ENCODE measurements at places on chromosomes 4 and X. TPM values are rescaled to one million over a fixed set of nuclear protein-coding genes. Genes with fewer than 3 reads are reported as not detected.

- DNase-seq = no peak
These were observed 76.6 kb downstream of the ITIH6 start for GRCh38 chrX:54721424-54721823.

- DNase-seq = no peak
These were observed 52.1 kb downstream of the XAGE2 start for GRCh38 chrX:52420824-52421443.

DNA sequence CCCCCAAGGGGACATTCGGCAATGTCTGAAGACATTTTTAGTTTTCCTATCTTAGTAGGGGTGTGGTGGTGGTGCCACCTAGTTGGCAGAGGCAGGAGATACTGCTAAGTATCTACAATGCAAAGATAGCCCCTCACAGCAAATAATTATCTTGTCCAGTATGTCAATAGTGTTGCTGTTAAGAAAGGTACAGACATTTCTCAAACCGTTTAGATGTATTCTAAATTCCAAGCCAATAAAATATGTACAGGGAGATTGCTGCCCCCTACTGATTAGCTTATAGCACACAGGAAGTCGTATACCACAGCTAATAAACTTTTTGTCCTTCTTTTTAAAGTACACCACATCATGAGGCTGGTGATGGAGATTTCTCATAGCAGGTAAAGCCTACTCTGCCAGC lies 260.5 kb downstream of the TMA16 start:
- no peak for DNase-seq

DNA sequence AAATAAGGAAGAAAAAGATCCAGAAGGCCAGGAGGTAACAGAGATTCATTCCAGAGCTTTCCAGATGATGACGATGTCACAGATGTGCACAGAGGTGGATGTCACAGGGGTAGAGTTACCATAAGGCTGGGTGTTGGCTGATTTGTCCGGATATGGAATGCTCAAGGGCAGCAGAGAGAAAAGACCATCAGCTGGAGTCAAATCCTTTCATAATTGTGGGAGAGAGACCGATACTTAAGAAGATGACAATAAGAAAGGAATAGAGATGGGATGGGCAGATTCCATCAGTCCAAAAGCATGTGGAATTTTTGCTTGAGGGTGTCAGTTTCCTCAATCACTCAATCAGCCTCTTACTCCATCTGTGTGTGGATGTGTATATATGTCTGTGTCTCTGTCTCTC lies 150.4 kb downstream of the CENPC start:
- no peak for DNase-seq

MAGEB1 gene
- polyA plus RNA-seq = not detected

Data from muscle of arm (tissue), 14 donors.